Renal cortical epithelial cell (primary cell): ENCODE measurements at places on chromosomes 5 and 9. TPM values are rescaled to one million over a fixed set of nuclear protein-coding genes. Genes with fewer than 3 reads are reported as not detected.

TRPM3 gene
- 0.35 and 2.9 TPM in 2 replicates for total RNA-seq

ITGA2 gene
- 21.3 and 54.2 TPM in 2 replicates for total RNA-seq

HCN1 gene
- total RNA-seq = under 0.01 TPM in 1 of 2 replicates, not detected in the other

STK10 gene
- 20.1 and 23.5 TPM in 2 replicates for total RNA-seq

GRCh38 chr9:82883436-82883835 lies 179.5 kb downstream of the RASEF start:
- no peak for DNase-seq

DNA sequence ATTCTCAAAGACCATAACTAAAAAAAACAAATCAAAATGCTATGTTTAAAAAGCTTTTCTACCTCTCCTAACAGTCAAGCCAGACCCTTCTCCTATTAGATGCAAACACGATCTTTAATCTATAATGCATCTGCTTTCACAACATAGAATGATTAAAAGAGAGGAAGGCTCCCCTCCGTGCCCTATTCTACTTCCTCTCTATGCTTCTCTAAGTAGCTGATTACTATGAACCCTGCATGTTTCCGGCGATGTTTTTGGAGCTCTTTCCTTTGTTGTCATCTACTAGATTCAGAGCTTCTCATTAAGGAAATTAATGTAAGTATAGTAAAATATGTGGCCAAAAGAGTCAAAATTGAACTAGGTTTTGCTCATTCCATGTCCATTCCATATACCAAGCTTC lies 29.2 kb upstream of the CEP120 start:
- no peak for DNase-seq

DNA sequence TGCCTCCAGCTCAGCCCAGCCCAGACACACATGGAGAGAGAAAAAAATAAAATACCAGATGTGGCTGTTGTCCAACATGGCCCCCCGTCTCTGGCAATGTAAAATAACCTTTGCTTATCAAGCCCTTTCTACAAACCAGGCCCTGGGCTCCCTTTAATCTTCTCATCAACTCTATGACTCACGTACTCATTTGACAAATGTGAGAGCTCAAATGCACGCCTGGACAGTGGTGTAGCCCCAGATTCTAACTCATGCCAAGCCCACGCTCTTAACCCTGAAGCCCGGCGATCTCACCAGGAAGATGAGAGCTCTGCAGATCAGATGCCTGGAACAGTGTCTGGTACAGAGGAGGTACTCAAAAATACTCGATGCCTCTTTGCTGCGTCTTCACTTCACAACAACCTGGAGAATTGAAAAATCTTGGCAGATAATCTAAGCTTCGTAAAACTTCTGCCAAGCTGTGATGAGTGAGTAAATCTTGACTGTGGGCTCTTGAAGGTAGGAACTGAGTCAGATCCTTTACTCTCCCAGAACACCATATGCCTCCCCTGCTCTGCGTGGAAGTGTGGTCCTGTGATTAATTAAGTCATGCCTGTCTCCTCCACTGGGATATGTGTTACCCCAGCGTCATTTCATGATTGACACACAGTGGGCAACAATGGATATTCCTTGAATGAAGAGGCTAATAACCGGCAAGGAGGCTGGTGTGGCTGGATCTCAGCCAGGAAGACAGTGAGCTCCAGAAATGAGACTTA lies 102.0 kb upstream of the FSTL4 start:
- no peak for DNase-seq

DNA sequence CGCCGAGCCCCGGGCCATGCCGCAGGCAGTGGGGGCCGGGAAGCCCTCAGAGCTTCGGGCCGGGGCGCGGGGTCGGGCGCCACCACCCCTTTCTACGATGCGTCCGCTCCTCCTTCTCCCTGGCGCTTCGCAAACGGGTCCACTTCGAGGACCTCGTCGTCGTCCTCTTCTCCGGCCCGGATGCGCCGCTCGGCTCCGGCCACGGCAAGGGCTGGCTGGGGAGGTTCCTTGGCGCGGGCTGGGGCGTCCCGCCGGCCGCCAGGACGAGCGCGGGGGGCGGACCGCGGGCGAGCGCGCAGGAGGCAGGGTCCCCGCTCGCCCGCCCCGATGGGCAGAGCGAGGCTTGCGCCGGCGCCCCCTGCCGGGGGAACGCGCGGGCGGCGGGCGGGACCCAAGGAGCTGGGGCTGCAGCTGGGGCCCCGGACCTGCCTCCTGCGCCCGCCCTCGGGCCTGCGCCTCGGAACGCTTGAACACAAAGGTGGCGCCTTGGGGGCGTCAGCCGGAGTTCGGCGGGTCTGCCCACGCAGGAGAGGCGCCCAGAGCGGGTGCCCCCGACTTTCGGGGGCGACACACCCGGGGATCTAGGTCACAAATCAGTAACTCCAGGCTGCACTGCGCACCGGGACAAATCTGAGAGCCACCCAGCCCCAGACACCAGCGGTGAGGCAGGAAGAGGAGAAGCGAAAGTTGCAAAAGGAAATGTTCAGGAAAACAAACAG lies at the start of gene ROR2:
Gene ROR2, minus strand, starts transcription at position 283 of the 719 bp plus-strand sequence.
- DNase-seq = no peak

- DNase-seq = no peak
Measured at GRCh38 chr5:98031496-98031895, 742.0 kb upstream of the RGMB start.

DNA sequence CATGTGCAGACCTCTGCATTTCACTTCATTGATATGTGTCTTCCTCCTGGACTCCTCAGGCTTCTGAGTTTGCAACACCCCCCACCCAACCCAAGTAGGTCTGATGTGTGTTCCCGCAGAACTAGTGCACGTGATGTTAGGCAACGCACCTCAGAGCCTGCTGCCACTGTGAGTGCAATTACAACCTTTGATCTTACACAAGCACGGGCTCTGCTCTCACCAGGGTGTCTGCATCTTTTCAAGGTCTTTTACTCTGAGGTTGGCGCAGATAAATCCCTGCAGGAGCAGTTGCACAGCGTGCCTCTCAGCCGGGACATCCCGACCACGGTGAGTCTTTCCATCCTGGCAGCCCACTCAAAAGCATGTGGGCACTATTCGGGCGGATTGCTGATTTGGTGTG lies 80.1 kb downstream of the EGFLAM start:
- DNase-seq = no peak
